NCI-H1436 treated with DMSO at 0.1 percent for 48 hours (cell line): ENCODE measurements at places on chromosomes 11 and 22.

DNA sequence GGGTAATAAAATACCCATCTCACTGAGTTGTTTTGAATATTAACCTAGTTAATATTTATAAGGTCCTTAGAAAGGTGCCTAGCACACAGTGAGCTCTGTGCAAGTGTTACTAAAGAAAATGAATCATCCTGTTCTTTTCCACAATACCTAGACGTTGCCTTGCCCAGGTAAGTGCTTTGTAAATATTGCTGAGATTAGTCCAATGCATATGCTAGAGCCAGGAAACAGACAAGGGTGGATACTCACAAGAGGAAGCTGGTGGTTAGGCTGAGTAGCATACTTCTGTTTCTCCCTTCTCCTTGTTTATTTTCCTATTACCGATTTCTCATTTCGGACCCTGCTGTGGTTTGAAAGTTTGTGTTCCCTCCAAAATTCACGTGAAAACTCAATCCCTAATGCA lies 58.1 kb upstream of the BARX2 start:
- DNase-seq, result no peak

DNA sequence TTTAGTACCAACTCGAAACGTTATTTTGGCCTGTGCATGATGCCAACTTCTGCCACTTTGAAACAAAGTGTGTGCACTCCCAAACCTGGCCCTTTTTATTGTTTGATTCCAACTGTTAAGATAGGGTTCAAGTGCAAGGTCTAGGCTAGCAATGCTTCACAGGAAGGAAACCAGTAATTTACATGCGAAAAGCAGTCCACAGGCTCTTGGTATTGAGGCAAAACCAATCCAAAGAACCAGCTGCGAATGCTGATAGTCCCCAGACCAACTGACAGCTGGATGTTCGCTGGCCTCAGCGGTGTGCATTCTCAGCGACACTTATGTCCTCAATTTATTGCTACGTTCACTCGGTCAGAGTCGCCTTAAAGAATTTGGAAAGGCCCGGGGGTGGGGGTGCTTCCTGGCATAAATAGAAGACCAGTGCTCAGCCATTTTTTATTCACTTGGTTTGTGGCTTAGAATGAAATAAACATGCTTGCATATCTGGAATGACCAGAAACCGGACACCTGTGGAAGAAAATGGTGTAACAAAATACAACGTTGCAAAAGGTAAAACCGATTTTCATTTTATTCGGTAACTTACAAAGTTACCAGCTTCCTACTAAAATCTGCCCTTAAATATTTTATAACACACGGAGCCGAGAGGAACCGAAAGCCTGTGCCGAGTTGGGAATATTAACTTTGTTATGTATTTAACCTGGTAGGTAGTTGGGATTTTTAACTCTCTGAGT lies 1.6 kb downstream of the CPT1A start:
- no peak for DNase-seq

DNA sequence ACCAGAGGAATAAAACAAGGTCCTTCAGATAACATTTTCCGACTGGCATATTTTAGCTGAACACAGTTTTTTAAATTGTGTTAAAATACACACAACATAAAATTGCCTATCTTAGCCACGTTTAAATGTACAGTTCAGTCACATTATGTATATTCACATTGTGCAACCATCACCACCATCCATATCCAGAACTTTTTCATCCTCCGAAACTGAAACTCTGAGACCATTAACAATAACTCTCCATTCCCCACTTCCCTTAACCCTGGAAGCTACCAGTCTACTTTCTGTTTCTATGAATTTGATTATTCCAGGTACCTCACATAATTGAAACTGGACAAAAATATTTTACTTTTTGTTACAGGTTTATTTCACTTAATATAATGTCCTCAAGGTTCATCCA lies 213.3 kb downstream of the ETS1 start:
- DNase-seq, result no peak

GRCh38 chr11:3188496-3189195 lies 23.5 kb upstream of the OSBPL5 start:
- DNase-seq, result no peak

- no peak for DNase-seq
These were observed at the start of gene MAPK8IP1 for GRCh38 chr11:45885274-45885920. Gene MAPK8IP1 (plus strand): TSS chr11:45885651. CDS start chr11:45885821, 170 bp downstream.

- DNase-seq, result no peak
These were observed 11.0 kb downstream of the DDB2 start for GRCh38 chr11:47225552-47226400.

- no peak for DNase-seq
These were observed 226.3 kb downstream of the OPCML start for GRCh38 chr11:133306019-133306418.

DNA sequence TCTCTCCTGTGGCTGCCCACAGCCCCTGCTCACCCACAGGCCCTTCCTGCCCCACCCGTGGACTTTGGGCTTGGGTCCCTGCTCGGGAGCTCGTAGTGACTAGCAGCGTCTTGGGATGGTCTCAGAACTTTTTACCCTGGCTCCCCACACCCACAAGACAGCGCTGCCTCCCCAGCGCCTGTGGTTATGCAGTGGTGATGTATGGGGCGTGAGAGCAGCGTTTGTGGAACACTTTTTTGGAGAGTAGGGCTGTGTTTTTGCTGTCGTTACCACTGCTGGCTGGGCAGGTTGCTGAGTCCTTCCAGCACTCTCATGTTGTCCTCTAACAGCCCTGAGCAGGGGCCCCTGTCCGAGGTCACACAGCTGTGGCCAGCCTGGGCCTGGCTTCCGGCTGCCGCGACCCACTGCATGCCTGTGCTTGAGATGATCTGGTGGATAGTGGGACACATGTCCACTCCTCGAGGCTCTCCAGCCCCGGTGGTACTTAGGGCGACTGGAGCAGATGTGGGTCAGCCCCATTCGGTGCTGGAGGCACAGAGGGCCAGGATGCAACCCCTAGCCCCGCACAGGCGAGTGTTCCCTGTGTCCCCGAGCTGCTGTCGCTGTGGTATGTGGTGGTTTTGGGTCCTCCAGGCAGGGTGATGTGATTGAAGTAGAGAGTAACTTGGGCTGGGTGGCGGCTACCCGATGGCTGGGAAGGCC lies 7.1 kb upstream of the GRAMD4 start:
- DNase-seq, result no peak

DNA sequence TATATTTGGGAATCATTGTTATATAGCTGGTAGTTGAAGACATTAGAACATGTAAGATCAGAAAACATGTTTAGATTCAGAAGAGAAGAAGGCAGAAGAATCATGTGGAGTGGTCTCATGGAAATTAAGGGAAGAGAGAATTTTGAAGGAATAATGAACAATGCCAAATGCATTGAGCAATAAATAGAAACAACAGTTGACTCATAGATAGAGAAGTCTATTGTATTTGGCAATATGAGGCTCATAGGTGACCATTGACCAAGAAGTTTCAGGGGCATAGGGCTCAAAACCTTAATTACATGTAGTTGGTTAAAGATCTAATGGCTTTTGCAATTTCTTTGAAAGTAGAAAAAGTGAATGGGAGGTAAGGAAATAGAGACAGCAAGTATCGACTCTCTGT lies 123.9 kb downstream of the PAX6 start:
- DNase-seq, result no peak

DNA sequence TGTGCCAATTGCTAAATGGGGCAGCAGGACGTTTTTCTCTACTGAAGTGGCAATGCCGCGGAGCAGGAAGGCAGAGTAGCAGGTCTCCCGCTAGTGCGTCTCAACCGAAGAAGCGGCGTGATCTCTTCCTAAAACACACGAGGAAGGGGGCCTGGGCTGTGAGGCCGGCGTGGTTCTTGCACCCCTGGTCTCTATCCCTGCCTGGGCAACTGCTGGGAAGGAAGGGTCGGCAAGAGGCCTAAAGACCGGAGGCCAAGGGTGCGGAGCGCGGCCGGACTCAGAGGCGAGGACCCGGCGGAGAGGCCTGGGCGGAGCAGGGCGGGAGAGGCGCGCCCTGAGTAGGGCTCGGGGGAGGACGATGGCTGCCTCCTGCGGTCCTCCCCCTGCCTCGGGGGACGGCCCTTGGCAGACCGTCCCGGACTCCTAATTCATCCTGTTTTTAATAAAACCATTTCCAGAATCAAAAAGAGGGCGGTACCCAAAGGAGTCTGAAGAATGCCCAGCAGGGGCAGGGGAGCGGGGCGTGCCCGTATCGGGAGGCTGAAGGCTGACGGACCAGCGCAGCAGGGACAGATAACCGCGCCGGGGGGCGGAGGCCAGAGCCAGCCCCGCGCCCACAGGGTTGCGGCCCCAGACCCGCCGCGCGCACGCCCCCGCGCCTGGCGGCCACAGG lies 572 bp upstream of the APLP2 start:
- peak; percentile 10 for DNase-seq

GRCh38 chr11:115330684-115331482 lies 173.3 kb downstream of the CADM1 start:
- DNase-seq, result no peak

GRCh38 chr22:47739291-47740015 lies 977.0 kb downstream of the TBC1D22A start:
- DNase-seq, result no peak

- DNase-seq, result no peak
These were observed 471.2 kb downstream of the MIAT start for GRCh38 chr22:27128461-27129085.

- no peak for DNase-seq
These were observed 207.6 kb upstream of the SEZ6L start for GRCh38 chr22:25961699-25962098.

DNA sequence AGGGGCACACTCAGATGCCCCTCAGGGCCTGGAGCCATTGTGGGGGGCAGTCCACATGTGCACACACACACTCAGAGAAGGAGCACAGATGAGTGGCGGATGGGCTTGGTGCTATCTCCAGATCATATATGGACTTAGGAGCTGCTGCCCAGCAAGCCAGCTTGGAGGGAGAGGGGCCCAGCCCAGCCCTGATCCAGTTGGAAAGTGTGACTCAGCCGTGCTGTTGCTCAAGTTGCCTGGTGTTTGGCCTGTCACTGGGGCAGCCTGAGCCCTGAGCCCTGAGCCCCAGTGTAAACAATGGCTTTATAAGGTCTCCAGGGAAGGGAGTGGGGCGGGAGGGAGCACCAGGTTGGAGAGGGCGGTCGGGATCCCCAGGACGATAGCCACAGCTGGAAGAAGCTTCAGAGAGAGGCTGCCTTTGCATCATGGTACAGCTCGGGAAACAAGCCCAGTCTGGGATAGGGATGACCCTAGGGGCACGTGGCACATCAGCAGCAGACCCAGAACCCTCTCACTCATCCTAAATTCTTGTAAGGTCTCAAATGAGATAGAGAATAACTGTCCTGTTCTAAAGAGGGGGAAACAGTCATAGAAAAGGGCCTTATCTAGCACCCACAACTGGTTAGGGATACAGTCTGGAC lies 4.8 kb downstream of the SELENOM start:
- no peak for DNase-seq

- no peak for DNase-seq
These were observed 6.0 kb downstream of the OR2AT4 start for GRCh38 chr11:75090671-75091177.

DNA sequence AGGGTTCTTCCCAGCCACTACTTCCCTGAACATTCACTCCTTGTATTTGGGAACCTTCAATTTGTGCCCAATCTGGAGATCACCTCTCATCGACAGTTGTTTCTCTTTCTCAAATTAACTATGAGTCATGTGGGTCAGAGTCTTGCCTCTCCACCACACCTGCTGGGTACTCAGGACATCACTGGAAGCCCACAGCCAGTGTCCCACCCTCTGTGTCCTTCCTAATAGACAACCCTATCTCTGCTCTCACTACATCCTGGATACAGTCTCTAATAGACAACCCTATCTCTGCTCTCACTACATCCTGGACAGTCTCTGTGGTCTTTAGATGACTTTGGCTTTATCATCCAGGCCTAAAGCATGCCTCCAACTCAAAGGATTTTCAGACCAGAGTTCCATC lies 70.1 kb downstream of the ARL14EP start:
- DNase-seq, result no peak

- DNase-seq, result no peak
These were observed 6.5 kb upstream of the MS4A7 start for GRCh38 chr11:60371854-60372253.

DNA sequence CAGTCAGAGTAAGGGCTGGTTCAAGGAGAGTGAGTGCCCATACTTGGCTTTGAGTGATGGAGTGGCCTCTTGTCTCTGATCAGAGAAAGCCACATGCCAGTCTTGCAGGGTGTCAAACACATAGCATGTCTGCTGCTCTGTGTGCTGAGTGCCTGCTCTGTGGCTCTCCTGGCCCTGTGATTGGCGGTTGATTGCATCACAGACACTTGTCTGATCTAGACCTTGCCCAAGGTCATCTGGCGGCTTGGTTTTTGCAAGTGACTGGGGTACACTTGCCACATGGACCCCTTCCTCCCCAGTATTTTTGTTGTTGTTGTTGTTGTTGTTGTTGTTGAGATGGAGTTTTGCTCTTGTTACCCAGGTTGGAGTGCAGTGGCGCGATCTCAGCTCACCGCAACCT lies 10.3 kb downstream of the OSBP2 start:
- DNase-seq, result no peak

GRCh38 chr11:31823644-31824331 lies 12.7 kb upstream of the PAX6 start:
- no peak for DNase-seq

DNA sequence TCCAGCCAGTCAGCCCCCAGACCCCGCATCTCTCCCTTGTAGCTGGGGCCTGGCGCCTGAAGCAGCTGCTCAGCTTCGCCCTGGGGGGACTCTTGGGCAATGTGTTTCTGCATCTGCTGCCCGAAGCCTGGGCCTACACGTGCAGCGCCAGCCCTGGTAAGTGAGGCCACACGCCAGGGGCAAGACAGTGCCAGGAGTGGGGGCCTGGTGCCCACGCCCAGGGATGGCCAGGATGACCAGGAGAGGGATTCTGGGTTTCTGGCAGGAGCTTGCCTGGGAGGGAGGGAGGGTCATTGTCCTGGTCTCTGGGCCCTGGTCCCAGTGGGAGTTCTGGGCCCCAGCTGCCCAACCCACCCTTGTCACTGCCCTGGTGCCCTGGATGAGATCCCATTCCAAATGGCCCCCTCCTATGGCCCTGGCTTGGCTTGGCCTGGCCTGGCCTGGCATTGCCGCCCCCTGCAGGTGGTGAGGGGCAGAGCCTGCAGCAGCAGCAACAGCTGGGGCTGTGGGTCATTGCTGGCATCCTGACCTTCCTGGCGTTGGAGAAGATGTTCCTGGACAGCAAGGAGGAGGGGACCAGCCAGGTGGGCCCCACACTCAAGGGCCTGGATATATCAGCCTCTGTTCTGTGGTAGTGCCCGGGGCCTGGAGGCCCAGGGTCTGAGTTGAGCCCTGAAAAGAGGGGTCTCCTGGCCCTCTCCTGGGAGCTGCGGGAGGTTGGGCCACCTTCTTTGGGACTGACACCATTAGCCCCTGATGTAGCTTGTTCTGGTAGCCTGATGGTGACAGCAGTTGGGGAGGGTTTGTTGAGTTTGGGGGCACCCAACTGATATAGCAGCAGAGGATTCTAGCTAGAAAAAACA lies 3.7 kb downstream of the SLC39A13 start:
- DNase-seq, result no peak

GRCh38 chr11:115408036-115408921 lies 95.9 kb downstream of the CADM1 start:
- no peak for DNase-seq

GRCh38 chr11:108498046-108498815 lies at the start of gene POGLUT3:
Gene POGLUT3 (minus strand): TSS chr11:108498384. CDS start chr11:108498366, 18 bp downstream.
- DNase-seq, result peak; percentile 22

DNA sequence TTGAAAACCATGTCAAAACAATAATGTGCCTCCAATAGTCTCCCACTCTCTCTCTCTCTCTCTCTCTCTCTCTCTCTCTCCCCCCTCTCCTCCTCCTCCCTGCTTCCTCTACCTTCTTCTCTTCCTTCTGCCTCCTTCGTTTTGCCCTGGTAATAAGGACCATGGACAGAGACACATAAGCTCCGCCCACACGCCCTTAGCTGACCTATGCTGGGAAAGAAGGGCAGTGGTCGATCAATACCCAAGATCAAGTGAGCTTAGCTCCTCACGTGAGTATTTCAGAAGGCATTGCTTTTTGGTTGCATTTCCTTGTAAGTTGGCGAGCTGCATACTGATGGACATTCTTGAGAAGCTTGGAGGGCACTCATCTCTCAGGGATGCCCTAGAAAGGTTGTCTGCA lies 194.8 kb downstream of the MIAT start:
- no peak for DNase-seq
